ENCODE measurements at places on chromosomes 7 and 10.

- no peak for DNase-seq
These were observed 107.7 kb upstream of the EEPD1 start for GRCh38 chr7:36045326-36045725.

- no peak for DNase-seq
These were observed 116.8 kb downstream of the PARD3 start for GRCh38 chr10:34698248-34698831.

DNA sequence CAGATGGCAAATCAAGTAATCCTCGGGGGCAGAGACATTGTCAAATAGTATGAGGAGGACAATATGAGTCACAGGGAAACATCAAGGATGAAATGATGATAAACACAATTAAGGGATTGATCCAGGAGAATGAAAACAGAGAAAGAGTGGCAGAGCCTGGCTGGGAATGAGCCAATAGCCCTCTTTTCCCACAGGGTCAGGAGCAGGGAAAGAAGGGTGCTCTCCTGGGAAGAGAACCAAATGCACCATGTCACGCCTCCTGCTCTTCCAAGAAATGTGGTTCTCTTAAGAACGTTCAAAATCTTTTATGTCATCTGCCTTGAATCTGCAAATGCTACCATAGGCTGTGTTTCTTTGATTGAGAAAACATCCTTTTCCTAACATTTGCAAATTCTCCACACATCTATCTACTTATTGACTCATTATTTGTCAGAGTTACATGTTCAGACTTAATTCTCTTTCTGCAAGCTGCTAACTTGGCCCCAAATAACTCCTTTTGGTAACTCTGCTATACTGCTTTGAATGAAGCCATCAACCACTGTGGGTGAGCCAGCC is 50.6 kb downstream of the HIPK2 start:
- no peak for DNase-seq

DNA sequence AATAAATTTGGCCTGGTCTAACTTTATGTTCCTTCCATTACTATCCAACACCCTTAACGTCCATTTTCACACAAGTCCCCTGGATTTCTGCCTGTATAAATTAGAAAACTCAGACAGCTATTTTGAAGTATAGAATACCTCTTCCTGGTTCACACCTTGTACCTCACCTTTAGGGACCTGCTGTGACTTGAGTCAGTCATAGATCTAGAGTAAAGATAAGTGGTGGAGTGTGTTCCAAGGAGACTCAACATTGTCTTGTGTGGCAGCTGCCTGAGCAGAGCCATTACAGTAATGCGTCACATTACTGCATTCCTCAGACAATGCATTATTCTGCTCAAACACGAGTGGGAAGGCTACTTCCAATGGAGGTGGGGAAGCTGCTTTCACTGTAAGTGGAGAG is 513.9 kb downstream of the ADRA2A start:
- DNase-seq: no peak

DNA sequence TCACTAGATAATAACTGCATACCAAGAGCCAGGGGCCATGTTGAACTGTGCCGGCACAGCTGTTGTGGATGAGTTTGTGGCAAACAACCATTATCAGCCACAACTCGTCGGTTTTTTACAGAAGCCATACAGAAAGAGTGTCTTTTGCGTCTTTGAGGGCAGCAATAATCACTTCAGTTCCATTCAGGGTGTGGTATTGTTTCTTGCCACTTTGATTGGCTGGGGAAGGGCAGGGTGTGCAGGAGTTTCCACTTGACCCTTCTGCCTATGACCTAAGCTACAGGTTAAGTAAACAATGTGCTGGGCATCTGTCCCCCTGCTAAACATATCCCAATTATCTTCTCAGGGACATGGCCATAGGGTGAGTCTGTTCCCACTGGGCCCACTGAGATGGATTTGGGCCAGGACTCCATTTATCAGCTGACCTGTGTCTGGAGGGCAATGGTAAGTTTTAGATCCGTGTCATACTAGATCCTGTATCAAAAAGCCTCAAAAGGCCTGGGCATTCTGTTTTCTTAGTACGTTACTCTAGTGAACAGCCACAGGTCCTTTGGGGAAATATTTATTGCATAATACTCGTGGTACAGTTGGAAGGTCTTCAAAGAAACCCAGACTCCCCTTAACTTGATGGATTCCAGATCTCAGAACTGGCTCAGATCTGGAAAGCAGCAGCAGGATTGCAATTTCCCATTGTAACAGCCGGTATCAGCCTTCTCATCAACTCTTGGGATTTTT is 15.9 kb downstream of the ZNF3 start:
- no peak for DNase-seq

DNA sequence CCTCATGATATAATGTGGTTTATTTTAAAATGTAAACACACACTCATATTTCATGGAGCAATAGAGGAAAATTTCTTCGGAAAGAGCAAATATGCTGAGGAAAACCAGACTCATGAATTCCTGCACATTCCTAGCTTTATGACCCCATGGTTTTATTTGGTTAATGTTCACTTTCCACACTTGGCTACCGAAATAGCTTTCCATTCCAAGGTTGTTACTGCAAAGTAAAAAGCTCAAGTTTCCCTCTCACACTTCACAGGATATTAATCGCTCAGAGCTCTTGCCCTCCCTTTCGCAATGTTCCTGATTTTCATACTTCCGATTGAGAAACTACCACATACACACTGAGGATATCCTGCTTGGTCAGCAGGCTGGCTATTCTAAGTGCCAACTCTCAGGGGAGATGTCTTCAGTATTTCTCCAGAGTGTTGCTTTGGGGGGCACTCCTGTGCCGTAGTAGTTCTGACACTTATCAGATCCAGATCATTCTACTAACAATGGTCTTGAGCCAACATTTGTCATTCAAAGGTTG is 77.5 kb upstream of the STEAP1B start:
- DNase-seq: no peak

DNA sequence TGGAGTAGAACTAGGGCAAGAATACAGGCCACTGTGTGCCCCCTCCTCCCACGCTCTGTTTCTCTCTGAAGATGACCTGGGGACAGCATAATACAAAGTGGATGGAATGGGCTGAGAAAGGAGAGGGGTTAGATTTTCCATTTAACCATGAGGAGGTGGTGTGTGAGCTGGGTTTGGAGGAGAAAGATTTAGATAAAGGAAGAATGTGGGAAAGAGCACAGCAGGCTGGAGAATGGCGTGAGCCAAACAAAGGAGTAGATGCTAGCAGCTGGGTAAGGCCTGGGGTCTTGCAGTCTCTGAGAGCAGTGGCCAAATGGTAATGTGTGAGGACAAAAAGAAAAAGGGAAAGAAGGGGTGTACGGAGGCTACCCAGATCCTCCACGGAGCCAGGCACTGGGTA is 8.6 kb downstream of the PNLIPRP2 start:
- no peak for DNase-seq

DNA sequence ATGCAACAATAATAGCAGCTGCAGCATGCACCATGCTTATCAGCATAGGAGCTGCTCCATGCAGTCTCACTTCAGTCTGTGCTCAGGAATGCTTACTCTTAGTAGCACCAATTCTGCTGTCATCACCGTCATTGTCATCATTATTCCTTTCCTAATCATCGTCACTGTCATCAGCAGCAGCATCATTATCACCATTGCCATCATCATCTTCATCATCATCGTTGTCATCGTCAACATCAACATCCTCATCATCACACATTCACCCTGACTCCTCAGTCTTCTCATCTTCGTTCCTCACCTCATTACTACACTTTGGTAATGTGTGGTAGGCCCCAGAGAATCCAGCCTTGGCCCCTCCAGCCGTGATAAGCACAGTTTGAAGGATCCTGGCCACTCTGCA is 545.0 kb downstream of the TNS3 start:
- no peak for DNase-seq

GRCh38 chr7:26374647-26375373 is 83.1 kb downstream of the SNX10 start:
- no peak for DNase-seq

DNA sequence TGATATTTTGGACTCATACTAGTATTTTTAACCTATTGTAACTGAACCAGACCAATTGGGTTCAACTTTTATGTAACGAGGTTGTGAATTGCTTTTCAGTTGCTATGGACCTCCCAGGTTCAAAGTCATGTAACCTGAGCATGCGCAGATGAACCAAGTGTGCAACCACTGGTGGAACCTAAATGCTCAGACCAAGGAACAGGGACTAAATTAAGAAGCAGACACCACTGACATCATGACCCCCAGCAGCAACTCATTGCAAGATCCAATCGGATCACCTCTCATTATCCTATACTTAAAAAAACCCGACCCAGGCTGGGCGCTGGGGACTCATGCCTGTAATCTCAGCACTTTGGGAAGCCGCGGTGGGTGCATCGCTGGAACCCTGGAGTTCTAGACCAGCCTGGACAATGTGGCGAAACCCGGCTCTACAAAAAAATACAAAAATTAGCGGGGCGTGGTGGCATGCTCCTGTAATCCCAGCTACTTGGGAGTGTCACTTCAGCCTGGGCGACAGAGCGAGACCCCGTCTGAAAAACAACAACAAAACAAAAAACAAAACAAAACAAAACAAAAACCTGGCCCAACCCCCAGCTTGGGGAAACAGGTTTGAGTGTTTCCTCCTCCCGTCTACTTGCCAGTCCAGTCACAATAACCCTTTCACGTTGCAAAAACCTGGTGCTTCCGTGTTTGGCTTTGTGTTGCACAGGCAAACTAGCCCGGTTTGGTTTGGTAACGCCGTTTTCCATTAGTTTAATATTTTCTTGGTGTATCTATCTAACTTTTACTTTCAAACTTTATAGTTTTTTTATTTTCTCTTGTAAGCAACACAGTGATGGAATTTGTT is 11.3 kb upstream of the ZNF518A start:
- peak; percentile 95 for DNase-seq

GRCh38 chr10:101563497-101564040 is 24.5 kb downstream of the POLL start:
- no peak for DNase-seq

DNA sequence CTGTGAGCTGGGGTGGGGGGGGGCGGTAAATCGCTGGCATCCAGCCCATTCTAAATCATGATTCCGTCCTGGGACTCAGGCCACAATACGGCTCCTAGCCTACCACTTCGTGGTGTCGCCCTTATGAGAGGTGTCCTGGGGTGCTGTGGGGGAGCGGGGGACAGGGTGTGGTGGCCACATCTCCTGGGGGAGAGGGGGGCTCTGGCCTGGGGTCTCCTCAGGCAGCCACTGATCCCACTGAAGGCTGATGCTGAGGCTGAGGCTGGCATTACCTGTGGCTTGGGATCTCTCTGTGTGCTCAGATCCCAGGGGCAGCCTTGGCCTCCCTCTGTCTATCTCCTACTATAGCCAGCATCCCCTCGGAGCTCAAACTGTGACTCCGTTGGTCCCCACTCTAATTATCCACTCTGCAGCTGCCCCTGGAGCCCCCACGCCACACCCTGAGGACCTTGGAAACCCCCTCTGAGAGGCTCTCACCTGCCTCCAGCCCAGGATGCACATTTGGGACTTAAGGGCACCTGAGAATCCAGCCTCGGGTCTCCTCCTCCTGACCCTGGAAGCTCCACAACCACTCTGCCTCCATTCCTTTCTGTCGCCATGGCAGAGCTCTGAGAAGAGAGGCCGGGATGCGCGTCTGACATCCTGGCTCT is 249.3 kb upstream of the TCERG1L start:
- no peak for DNase-seq

GRCh38 chr7:92626281-92626809 is 36.2 kb upstream of the FAM133B start:
- DNase-seq: no peak

DNA sequence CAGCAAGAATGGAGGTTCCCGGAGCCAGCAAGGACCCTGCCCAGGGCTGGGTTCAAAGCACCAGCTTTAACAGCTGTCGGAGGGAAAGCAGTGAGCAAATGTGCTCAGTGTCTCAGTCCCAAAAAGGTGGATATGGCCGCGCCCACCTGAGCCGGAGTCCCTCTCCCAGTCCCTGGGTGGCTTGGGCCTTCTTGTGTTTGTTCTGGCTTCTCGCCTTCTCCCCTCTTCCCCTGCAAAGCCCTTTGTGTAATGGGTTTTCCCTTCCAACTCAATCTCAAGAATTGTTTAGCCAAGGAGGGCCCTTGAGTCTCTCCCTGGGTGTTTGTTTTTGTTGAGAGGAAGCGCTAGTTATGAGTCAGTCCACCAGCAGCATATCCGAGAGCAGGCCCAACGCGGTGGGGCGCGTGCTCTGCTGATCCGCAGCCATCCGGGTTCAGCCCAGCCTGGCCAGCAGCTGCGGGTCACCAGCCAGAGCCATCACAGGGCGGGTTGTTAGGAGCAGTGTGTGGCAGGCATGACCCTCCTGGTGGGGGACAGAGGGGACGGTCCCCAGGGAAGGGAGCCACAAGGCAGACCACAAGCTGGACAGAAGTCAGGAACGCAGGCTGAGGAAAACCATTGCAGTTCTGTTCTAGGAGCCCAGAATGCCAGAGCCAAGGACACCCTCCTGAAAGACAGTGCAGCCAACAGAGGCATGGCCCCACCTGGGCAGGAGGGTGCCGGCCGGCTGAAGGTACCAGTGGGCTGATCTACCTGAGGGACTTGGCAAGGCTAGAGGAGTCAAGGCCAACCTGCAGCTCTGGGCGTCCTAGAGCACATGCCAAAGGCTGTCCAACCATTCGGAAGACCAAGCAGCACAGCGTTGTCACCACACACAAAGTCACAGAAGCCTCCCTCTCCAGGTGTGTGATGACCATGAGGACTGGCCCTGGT is 21.3 kb downstream of the CALML3 start:
- no peak for DNase-seq
